ENCODE measurements at places on chromosomes 13 and 19. TPM values are rescaled to one million over a fixed set of nuclear protein-coding genes. Genes with fewer than 3 reads are reported as not detected.
A peak's percentile ranks its signal among the peaks of the same experiment; 100 is the strongest.

The ZMYM2 gene
- total RNA-seq = 24.1 TPM

The ADAMTSL5 gene
- total RNA-seq = 0.09 TPM

The KLK3 gene
- total RNA-seq = not detected

The POP4 gene
- total RNA-seq = 35.2 TPM

The RELB gene
- total RNA-seq = 4.9 TPM

The SHKBP1 gene
- 10.1 TPM for total RNA-seq

GRCh38 chr19:2774083-2774679, 8.9 kb downstream of the SGTA start:
- H3K4me1 ChIP-seq = peaks cover 4% of the 10 kb centered on the region
- DNase-seq = no peak
- H3K36me3 ChIP-seq = no peaks in the 10 kb centered on the region

- H3K27ac ChIP-seq = no peak overlapping the region
- no peaks in the 10 kb centered on the region for H3K4me1 ChIP-seq
- H3K27me3 ChIP-seq = no peaks in the 10 kb centered on the region
Observed at GRCh38 chr19:19747357-19748220, 14.7 kb upstream of the ZNF14 start.

DNA sequence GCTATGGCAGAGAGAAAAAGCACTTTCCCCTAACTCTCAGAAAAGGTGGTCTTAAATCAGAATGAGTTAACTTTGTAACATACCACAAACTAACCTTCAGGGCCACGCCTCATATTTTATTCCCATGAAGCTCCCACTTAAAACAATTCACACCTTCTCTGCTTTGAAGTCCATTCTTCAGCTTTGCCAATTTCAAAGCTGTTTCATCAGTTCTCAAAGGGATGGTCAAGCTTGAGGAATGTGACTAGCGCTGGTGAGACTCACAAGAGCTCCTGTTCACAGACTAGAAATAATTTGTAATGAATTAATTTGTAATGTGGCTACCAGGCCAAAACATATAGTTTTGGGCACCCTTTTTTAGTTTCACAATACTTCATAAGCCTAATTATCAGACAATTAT, 68.2 kb downstream of the STK24 start:
- no peaks in the 10 kb centered on the region for H3K36me3 ChIP-seq
- no peaks in the 10 kb centered on the region for H3K27me3 ChIP-seq
- no peak overlapping the region for H3K4me3 ChIP-seq
- DNase-seq = no peak
- H3K27ac ChIP-seq = peak overlapping the region; percentile 3

DNA sequence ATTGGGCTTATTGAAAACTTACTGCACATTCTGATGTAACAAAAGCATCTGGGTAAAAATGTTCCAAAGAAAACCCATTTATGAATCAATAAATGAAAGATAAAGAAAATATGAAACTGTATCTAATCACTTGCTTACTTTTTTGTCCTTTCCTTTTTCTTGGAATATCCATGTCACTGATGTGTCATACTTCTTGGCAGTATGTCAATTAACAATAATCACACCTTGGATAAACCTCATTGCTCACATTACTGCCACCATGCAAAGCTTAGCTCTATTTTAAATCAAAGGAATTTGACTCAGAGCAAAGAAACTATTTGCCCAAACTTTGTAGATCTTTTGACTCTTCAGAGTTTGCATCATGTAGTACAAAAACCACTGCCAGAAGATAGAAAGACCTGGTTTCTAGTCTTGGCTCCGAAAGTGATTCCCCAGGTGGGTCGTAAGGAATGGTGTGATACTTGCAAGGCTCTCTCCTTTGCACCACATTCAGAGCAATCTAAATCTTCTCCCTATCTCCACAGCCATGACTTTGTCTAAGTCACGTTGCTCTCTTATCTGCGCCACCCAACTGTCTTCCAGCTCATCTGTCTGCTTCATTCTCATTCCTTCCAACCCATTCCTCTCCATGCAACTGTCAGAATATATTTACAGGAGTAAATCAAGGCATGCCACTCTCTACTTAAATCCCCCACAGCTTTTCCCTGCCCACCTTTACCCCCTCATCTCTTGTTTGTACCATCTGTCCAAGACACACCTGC, 311.9 kb downstream of the COG6 start:
- H3K4me3 ChIP-seq = no peak overlapping the region
- H3K27me3 ChIP-seq = no peaks in the 10 kb centered on the region
- no peaks in the 10 kb centered on the region for H3K36me3 ChIP-seq
- no peak overlapping the region for H3K27ac ChIP-seq
- H3K4me1 ChIP-seq = no peaks in the 10 kb centered on the region
- no peak for DNase-seq

GRCh38 chr13:39618561-39618960, 15.6 kb upstream of the LHFPL6 start:
- H3K36me3 ChIP-seq = no peaks in the 10 kb centered on the region
- no peak overlapping the region for H3K4me3 ChIP-seq
- no peak for DNase-seq
- no peaks in the 10 kb centered on the region for H3K27me3 ChIP-seq
- H3K4me1 ChIP-seq = no peaks in the 10 kb centered on the region

- no peak overlapping the region for H3K27ac ChIP-seq
- no peak overlapping the region for H3K4me3 ChIP-seq
- peaks cover 2% of the 10 kb centered on the region for H3K27me3 ChIP-seq
- H3K4me1 ChIP-seq = no peaks in the 10 kb centered on the region
- no peak for DNase-seq
- H3K36me3 ChIP-seq = no peaks in the 10 kb centered on the region
Observed at GRCh38 chr19:32749361-32749760, 29.8 kb downstream of the TDRD12 start.

DNA sequence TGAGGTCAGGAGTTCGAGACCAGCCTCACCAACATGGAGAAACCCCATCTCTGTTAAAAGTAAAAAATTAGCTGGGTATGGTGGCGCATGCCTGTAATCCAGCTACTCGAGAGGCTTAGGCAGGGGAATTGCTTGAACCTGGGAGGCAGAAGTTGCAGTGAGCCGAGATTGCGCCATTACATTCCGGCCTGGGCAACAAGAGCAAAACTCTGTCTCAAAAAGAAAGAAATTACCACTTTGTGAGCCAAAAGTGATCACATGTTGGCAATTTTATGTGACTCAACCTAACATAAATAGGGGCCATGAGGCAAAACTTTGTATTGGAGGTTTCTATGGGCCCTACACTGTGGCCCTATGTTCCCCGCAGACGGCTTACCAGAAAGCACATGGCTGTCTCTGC, 72.2 kb downstream of the MAP4K1 start:
- no peak overlapping the region for H3K4me3 ChIP-seq
- no peak overlapping the region for H3K27ac ChIP-seq
- peaks cover 7% of the 10 kb centered on the region for H3K4me1 ChIP-seq
- H3K36me3 ChIP-seq = no peaks in the 10 kb centered on the region
- no peaks in the 10 kb centered on the region for H3K27me3 ChIP-seq

- peaks cover 9% of the 10 kb centered on the region for H3K27me3 ChIP-seq
- H3K4me1 ChIP-seq = no peaks in the 10 kb centered on the region
- no peak overlapping the region for H3K4me3 ChIP-seq
- DNase-seq = no peak
- no peaks in the 10 kb centered on the region for H3K36me3 ChIP-seq
- H3K27ac ChIP-seq = no peak overlapping the region
Observed at GRCh38 chr19:3881272-3882040, 971 bp downstream of the ATCAY start.

DNA sequence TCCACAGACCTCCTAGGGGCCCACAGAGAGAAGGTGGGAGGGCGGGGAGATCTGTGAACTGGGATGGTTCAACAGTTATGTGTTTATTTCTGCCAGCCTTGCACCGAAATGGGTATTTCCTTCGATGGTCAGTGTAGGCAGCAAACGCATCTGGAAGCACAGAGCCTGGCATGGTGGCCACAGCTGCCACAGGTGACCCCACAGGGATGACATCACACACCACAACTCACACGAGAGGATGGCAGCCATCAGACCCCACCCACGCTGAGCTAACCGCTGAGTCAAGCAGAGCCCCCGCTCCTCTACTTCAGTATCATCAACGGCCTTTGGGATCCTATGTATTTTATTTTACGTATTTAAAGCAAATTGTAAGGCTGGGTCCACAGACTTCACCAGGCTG, 37.4 kb downstream of the NAXD start:
- H3K27ac ChIP-seq = no peak overlapping the region
- H3K36me3 ChIP-seq = no peaks in the 10 kb centered on the region
- H3K4me1 ChIP-seq = no peaks in the 10 kb centered on the region
- H3K4me3 ChIP-seq = no peak overlapping the region
- no peaks in the 10 kb centered on the region for H3K27me3 ChIP-seq

GRCh38 chr13:35769812-35770211, 293.3 kb upstream of the MAB21L1 start:
- H3K36me3 ChIP-seq = no peaks in the 10 kb centered on the region
- DNase-seq = no peak
- no peak overlapping the region for H3K27ac ChIP-seq
- no peaks in the 10 kb centered on the region for H3K27me3 ChIP-seq
- no peak overlapping the region for H3K4me3 ChIP-seq
- no peaks in the 10 kb centered on the region for H3K4me1 ChIP-seq

DNA sequence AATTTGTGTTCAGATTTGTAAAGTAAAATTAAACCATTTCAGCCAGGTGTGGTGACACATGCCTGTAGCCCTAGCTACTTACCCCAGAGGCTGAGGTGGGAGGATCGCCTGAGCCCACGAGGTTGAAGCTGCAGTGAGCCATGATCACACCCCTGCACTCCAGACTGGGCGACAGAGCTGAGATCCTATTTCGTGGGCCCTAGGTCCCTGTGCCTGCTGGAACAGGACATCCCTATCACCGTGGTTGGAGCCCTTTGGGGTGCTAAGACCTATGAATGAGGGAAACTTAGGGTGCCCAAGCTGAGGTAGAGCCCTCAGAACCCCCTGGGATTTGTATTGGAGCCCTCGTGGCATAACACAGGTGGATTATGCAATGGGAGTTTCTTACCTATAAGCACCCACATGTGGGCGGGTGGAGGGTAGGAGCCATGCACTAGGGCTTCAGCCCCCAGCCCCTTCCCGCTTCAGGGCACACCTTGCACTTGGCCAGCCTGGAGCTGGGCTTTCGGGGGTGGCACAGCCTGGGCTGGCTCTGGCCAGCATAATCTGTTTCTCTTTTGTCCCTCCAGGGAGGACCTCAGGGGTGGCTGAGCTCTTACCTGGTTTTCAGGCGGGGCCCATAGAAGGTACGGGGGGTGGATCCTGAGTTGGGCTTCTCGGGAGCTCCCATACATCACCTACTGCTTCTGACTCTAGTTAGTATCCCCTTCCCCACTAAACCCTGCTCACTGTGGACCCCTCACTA, 7.2 kb upstream of the USF2 start:
- H3K4me3 ChIP-seq = no peak overlapping the region
- H3K36me3 ChIP-seq = peaks cover 10% of the 10 kb centered on the region

- peaks cover 4% of the 10 kb centered on the region for H3K4me1 ChIP-seq
- H3K4me3 ChIP-seq = no peak overlapping the region
- H3K27ac ChIP-seq = no peak overlapping the region
- no peaks in the 10 kb centered on the region for H3K36me3 ChIP-seq
Observed at GRCh38 chr13:114152285-114152645, 19.8 kb upstream of the RASA3 start.

- no peak overlapping the region for H3K27ac ChIP-seq
- H3K27me3 ChIP-seq = no peaks in the 10 kb centered on the region
- no peaks in the 10 kb centered on the region for H3K4me1 ChIP-seq
- peak; percentile 87 for DNase-seq
- H3K36me3 ChIP-seq = no peaks in the 10 kb centered on the region
Observed at GRCh38 chr19:17346109-17346671, 8.8 kb downstream of the GTPBP3 start.

DNA sequence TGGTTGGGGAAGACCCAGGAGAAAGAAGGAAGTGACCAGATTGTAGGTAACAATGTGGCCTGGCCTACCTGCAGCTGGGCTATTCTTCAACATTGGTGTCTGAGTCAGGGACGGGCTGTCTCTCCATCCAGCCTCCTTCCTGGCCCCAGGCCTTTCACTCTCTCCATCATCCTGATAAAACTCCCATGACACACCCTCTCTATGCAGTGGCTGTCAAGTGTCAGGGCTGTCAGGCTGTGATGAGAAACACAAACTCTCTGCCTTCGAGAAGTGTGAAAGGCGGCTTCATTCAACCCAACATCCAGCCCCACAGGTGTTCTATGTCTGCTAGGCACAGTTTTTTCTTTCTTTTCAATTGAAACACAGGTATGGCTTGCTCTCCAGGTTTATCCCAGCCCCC, 153.3 kb upstream of the VSTM2B start:
- DNase-seq = no peak
- H3K27me3 ChIP-seq = no peaks in the 10 kb centered on the region
- H3K4me3 ChIP-seq = no peak overlapping the region
- no peaks in the 10 kb centered on the region for H3K36me3 ChIP-seq

GRCh38 chr19:44530777-44531176, 1.3 kb upstream of the CEACAM20 start:
- no peak for DNase-seq
- no peak overlapping the region for H3K27ac ChIP-seq
- no peaks in the 10 kb centered on the region for H3K4me1 ChIP-seq

DNA sequence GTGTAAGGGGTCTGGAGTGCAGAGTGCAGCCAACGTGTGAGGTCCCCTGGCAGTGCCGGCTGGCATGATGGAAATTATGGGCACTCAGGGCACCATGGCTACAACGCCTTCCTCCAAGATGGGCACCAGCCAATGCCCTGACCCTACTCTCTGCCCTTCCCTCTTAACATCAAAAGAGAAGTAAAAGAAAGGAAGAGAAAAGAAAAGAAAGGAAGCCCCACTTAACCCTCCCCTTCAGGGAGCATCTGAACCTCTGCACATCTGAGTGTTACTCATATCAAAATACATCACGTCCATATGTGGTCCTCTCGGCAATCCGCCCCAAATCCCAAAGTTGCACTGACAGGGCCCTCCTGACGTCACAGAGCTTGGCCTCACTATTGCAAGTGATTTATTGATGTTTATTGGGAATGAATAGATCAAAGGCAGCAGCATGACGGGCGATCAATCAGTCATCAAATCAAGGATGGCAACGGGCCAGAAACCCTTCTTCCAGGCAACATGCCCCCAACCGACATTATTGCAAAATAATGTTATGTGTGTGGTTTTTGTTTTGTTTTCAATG, 1.3 kb downstream of the TSHZ3 start:
- H3K36me3 ChIP-seq = no peaks in the 10 kb centered on the region
- DNase-seq = no peak
- H3K4me3 ChIP-seq = no peak overlapping the region
- H3K4me1 ChIP-seq = peaks cover 15% of the 10 kb centered on the region
- H3K27ac ChIP-seq = no peak overlapping the region

DNA sequence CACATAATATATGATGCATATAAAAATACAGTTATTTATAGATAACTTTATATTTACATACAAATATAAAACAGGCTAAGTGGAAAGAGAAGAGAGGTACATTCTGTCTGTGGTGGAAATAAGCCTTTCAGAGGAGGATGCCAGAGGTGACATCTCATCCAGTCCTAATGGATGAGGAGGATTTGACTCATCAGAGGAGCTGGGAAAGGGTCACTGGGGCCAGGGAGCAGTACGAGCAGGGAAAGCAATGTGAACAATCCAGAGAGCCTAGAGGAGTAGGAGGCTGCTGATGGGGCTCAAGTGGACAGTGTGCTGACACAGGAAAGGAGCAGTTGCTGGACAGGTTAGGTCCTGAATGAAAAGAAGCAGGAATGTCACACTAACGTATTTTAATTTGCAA, 18.6 kb downstream of the NALCN start:
- no peaks in the 10 kb centered on the region for H3K36me3 ChIP-seq
- H3K27ac ChIP-seq = no peak overlapping the region
- no peak for DNase-seq
- no peaks in the 10 kb centered on the region for H3K27me3 ChIP-seq

GRCh38 chr19:6055013-6055795, 55.1 kb downstream of the RFX2 start:
- peaks cover 9% of the 10 kb centered on the region for H3K4me1 ChIP-seq
- no peak overlapping the region for H3K4me3 ChIP-seq
- no peak overlapping the region for H3K27ac ChIP-seq
- H3K36me3 ChIP-seq = no peaks in the 10 kb centered on the region
- no peak for DNase-seq
- H3K27me3 ChIP-seq = no peaks in the 10 kb centered on the region
